ENCODE measurements at places on chromosomes 2 and 18.
A peak's percentile ranks its signal among the peaks of the same experiment; 100 is the strongest.

- no peak for DNase-seq
These were observed 15.0 kb upstream of the METTL21A start for GRCh38 chr2:207640160-207640559.

DNA sequence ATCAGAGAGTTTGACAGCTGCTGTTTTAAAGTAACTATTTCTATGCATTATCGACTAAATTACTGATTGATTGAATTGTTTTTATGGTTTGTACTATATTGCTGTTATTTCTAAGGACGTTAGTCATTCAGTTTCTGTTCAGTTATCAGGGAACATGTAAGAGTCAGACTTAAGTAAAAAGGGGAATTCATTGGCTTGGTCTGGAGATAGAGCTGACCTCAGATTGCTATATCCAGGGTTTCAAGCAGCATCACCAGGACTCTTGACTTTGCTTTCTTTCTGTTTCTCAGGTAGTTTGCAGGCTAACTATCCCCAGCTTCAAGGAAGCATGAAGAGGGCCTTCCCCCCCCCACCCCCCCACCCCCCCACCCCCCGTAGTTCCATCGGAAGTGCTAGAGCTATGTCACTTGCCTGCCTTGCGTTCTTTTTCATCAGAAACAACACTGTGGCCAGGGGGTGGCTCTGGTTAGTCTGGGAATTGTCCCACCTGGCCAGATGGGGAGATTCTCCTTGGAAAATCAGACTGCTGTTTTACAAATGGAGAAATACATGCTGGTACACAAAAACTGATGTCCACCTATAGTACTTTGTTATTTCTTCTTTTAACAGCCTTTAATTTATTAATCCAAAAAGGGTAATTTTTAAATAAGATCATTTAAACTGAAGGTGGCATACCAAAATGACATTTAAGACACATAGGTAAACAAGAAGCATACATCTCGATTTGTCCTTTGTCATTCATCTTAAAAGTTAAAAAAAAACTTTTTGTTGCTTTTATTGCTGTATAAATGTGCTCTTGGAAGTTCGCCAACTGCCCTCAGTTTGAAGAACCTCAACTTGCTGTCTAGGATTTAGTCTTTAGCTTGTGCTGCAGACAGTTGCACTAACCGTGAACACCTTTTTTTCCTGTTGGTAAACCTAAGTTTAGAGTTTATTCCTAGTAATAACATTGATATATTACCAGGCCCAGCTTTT, 9.4 kb downstream of the SMAD4 start:
- no peak for DNase-seq

DNA sequence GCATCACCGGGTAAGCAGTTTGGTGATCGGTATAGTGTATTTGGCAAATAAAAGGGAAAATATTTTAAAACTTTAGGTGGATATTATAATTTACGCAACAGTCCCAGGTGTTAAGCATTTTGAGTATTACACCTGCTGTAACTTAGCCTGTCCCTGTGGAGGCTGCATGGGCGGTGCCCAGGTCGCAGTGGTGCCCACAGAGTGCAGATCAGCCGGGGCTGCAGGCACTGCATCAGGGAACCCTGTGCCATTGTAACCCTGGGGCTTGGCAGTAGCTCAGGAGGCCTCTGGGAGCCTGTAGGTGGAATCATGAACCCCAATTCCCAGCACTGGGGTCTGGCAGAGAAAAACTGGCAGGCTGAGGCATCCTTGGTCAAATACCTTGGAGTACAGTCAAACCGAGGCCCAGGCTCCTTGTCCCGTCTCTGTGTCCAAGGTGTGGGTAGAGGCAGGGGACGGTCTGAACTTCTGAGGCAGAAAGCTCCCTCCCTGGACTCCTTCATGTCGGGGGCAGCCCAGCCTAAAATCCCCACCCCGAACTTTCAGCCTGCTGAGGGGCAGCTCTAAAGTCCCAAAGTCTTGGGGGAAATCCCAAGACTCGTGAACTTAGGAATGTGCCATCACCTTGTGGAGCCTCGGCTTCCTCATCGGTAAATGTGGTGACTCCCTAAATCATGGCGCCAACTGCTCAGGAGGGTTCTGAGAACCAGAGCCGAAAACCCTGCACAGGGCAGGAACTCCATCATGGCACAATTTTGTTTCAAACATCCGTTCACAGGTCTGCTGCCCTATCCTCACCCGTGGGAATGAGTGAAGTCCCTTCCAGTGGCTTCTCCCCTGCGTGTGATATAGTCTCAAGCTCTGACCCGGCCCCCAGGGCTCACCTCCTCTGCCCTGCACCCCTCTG, 85.7 kb downstream of the INHBB start:
- no peak for DNase-seq

DNA sequence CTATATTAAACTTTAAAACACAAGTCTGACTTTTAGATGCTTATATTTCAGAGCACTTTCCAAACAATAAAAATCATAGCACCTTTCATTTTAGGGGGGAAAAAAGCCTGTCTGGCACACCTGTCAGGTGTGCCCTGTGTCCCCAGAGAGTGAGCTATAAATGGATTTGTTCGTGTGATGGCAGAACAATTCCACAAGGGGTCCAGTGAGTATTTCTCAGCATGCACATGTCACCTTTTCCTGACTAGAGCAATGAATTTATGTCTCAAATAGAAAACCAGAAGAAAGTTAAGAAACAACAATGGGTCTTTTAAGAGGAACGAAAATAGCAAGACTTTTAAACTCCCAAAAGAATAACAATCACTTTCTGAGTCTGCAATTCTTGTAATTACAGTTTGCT, 55.9 kb downstream of the ACVR1C start:
- DNase-seq, result no peak

DNA sequence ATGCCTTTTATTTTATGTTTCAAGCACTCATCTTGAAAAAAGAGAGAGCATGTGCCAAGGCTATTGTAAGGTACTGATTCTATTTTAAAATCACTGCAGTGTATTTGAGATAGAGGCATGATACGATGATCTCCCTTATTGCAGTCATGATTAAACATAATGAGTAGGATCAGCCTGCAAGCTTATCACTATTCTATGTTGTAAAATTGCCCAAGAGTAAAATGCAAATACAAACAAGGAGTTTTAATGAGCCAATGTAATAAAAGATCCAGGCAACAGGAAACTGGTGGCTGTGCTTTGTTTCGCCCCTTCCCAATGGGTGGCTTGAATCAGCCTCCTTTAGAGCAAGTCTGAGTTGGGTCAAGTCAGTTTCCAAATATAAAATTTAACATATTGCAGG, 116.4 kb upstream of the RBMS1 start:
- no peak for DNase-seq

- DNase-seq, result no peak
These were observed 56.7 kb upstream of the MSTN start for GRCh38 chr2:190119257-190119656.

DNA sequence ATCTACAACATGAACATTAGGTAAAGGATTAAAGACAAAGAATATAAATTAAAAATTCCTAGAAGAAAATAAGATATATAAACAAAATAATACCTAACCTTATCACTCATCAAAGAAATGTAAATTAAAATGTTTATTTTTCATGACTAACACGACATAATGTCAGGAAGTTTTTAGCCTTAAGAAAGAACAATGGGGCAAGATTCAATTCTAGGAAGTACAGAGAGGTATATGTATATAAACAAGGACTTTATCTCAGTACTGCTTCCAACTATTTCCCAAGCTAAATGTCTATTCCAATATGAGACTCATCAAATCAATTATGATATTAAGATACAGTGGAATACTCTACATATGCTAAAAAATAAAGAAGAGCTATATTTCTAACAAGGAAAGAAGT, 44.1 kb downstream of the TTC21B start:
- peak; percentile 27 for DNase-seq

DNA sequence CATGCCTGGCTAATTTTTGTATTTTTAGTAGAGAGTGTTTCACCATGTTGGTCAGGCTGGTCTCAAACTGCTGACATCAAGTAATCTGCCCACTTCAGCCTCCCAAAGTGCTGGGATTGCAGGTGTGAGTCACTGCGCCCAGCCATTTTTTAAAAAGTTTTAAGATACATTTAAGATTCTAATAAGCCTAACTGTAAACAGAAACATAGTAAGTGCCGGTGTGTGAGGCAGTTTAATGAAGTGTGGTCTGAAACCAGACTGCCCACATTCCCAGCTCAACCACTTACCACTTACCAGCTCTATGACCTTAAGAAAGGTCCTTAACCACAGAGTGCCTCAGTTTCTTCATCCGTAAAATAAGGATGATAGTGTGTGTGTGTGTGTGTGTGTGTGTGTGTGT, 42.4 kb downstream of the TMEM237 start:
- no peak for DNase-seq

GRCh38 chr2:46246790-46247189, 50.4 kb upstream of the EPAS1 start:
- DNase-seq, result no peak

DNA sequence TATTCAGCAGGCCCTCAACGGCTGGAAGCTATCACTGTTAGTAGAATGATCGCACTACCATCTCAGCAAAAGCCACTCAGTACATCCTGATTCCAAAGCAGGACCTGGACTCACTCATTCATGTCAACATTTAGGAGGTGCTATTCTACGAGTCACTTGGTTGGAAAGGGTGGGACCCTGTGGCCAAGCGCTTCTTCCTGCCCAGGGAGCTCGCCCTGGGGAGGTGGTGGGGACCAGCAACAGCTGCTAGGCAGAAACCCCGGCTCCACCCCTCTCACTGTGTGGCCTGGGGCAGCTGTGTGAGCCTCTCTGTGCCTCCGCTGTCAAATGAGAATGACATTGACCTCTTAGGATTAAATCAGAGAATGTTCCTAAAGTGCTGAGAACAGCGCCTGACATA, 231.4 kb downstream of the EIPR1 start:
- no peak for DNase-seq

GRCh38 chr18:10051877-10052631, 138.2 kb downstream of the VAPA start:
- DNase-seq, result no peak

GRCh38 chr18:74351354-74351753, 35.7 kb downstream of the C18orf63 start:
- no peak for DNase-seq

DNA sequence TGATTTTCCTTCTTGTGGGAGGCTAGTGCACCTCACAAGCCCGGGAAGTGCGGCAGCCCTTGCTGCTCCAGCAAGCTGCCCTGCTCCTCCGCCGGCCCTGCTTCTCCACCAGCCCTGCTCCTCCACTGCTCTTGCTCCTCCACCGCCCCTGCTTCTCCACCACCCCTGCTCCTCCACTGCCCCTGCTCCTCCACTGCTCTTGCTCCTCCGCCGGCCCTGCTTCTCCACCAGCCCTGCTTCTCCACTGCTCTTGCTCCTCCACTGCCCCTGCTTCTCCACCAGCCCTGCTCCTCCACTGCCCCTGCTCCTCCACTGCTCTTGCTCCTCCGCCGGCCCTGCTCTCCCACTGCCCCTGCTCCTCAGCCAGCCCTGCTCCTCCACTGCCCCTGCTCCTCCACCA, 95.6 kb downstream of the NDUFA10 start:
- DNase-seq, result no peak

GRCh38 chr2:173985605-173985992, 20.4 kb upstream of the SP3 start:
- no peak for DNase-seq

GRCh38 chr2:168798888-168799410, 3.5 kb upstream of the NOSTRIN start:
- DNase-seq, result no peak

DNA sequence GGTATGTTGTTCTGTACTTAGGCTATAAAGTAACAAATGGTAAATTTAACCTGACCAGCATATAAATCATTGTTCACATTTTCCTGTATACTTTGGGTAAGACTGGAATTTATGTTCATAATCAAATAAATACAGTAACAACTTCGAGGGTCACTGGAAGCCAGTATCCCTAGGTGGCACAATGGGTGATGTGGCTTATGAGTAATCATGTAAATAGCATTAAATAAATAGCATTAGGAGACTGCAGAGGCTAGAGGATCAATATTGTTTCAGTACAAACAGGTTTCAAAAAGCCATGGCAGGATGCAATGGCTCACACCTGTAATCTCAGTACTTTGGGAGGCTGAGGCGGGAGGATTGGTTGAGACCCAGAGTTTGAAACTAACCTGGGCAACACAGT, 690.6 kb downstream of the SLC4A3 start:
- DNase-seq, result no peak

GRCh38 chr2:85723707-85724360, 29.7 kb downstream of the GNLY start:
- DNase-seq, result no peak
